Frontal cortex (tissue), 4 donors: ENCODE measurements at places on chromosomes 6 and 20. TPM values are rescaled to one million over a fixed set of nuclear protein-coding genes. Genes with fewer than 3 reads are reported as not detected.

The MROH8 gene
- 5.3 TPM for total RNA-seq

The TFAP2C gene
- 2.4 TPM for total RNA-seq

The SYNE1 gene
- total RNA-seq = 137 TPM

DNA sequence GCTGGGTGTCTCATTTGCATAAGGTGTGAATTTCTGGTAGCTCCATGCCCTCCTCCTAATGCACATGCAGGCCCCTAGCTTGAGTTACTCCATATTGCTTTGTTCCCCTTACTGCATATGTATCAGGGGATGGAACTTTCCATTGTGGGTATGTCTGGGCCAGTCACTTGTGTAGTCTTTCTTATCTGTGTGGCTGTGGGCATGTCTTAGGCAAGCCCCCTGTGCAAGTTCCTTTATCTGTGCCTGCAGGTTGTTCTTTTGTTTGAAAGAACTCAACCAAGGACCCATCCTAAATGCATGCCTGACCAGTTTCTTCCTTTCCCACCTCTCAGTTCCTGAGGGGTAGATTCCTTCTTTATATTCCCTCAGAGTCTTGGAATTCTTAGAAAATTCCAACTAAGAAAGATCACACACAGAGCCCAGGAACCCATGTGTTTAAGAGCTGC lies 23.6 kb downstream of the MBOAT1 start:
- DNase-seq = no peak

- no peak for DNase-seq
Measured at GRCh38 chr6:128532827-128533226, 12.4 kb upstream of the PTPRK start.

- no peak for DNase-seq
Measured at GRCh38 chr6:114431641-114432040, 88.8 kb upstream of the HS3ST5 start.

GRCh38 chr20:10826111-10826510 lies 152.3 kb upstream of the JAG1 start:
- DNase-seq = no peak

GRCh38 chr20:60270341-60270740 lies 312.1 kb downstream of the CDH26 start:
- DNase-seq = no peak

GRCh38 chr6:53134601-53135235 lies 13.9 kb downstream of the GCM1 start:
- no peak for DNase-seq
